ENCODE measurements at places on chromosomes 7 and 10.

GRCh38 chr10:80454513-80455460 lies 677 bp downstream of the TSPAN14 start:
- DNase-seq = no peak

GRCh38 chr10:22475651-22476600 lies 130.6 kb downstream of the SPAG6 start:
- DNase-seq = no peak

DNA sequence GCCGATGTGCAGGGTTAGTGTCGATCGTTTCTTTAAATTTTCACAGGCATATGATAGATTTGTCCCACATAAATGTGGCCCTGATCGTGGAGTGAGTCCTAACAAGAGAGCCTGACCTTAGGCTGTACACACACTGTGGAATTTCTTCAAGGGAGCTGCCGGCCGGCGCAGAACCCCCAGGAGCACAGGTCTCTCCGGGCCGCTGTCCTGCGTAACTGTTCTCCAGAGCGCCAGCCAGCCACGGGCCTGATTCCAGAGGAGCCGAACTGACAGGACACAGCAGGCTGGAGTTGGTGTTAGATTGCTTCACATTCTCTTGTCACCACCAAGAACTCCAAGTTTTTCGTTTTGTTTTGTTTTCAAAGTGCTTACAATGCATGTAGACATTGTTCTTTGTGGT lies 37.3 kb downstream of the SHH start:
- no peak for DNase-seq

GRCh38 chr7:47443049-47443448 lies 138.9 kb downstream of the TNS3 start:
- no peak for DNase-seq

DNA sequence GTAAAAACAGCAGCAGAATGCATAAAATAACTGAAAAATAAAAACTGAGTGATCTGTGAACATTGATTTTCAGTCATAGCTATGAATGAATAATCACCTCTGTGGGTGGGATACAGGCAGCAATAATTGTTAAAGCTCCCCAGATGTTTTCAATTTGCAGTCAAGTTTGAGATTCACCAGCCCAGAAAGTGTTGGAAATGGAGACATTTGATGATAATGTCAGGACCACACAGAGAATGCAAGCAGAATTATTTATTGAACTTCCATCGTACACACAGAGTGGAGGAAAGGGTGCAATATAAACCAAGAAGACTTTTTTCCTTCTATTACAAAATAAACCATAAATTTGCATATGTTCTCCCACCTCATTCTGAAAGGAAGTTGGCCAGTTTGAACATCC lies 601.7 kb downstream of the ANKRD7 start:
- no peak for DNase-seq

- no peak for DNase-seq
These were observed 62.7 kb upstream of the FGL2 start for GRCh38 chr7:77262316-77262715.

DNA sequence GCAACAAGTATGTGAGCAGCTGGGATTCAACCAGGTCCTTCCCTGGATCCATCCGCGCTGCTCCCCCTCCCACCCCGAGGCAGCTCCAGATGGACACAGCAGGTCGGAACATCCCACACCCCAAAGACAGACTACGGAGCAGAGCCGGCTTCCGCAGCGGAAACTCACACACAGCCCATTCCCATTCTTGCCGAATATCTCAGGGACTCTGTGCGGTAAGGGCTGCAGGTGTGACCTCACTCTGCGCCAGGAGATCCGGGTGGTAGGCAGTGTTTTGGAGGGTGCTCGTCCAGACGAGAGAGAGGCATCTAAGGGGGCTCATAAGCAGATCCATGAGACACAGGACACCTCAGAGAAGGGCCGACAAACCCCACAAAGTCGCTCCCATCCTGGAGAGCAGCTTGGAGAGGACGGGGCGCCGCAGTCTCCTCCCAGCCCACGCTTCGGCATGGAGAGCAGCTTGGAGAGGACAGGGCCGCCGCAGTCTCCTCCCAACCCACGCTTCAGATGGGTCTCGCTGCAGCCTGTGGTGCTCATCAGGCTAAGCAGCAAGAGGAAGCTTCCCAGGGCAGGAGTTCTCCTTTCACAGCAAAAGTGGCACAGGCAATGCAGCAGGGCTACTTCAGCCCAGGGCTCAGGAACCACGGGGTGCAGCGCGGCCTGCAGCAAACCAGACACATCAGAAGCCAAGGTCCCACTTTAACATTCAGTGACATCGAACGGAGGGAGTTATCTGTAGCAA lies 179.9 kb downstream of the DIP2C start:
- DNase-seq = no peak

DNA sequence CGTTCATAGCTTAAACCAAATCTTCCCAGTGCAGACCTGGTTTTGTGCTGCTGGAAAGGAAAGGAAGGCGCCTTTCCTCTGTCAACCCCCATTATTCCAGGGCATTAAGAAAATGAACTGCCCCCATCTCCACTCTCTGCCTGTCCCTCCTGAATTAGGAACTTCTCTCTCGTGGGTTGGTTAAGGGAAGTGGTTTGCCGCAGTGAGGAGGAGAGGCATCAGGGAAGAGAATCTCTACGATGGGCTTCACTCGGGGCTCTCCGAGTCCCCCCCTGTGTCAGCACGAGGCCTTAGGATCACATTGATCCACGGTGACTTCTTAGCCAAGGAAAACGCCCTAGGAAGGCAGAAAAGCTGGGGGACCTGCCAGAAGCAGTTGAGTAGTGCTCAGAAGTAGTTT lies 53.9 kb upstream of the LYZL2 start:
- no peak for DNase-seq

DNA sequence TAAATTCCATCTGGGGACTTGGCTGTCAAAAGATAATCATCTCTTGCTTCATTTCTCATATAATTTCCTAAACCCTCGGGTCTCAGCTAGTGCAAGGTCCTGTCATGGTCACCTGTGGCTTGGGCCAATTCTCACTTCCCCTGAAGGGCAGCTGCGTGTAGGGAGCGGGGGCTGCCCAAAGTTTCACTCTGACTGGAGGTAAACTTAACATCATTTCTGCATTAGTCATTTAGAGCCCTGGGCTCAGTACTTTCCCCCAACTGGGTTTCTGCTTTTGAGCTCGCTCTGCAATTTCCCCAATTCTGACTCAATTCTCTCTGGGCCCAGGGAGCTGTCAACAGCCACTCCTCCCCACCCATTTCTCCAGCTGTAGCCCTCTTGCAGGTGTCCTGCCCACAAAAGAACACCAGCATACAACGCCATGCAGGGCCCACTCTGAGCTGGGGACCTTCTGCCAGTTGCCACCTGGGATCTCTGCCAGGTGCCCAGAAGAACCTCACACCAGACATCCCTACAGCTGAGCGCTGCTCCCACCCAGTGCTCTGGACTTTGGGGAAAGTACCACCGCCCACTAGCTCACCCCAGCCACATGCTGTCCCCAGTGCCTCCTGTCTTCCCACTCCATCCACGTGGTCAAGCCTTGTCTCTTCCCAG lies 37.9 kb downstream of the VOPP1 start:
- peak; percentile 63 for DNase-seq

DNA sequence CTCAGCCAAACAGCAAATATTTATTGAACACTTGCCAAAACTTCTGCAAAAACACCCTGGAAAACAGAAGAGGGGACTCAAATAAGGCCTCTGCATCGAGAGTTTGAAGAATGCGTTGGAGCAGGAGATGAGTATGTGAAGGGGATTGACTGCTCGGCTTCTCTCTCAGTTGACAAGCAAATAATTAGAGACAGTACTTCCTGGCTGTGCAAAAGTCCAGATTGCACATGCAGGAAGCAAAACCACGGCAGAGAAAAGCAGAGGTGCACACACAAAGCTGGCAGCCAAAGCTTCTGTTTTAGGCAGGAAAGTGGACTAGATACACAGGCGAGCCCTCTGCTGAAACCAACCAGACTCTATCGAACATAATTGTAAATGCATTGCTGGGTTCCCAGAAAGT lies 343.6 kb upstream of the MGMT start:
- DNase-seq = no peak

DNA sequence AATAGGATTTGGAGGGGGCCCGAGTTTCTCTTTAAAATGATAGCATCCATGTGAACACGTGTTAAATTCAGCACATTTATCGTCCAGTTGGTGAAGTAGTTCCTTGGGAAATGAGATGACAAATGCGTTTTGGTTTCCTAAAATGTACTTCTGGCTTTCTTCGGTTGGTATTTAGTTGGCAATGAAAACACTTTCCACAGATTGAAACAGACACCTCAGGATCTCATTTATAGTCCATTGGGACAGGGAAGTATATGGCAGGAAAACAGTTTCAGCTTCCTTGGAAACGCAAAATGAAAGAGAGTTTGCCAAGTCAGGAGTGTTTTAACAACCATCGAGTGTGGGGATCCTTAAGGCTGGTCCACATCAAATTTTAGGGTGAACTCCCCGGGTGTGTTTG lies 19.4 kb upstream of the LYZL1 start:
- no peak for DNase-seq

- DNase-seq = no peak
These were observed 13.1 kb upstream of the PDK4 start for GRCh38 chr7:95609277-95609971.

GRCh38 chr10:89901895-89902294 lies 200.5 kb downstream of the KIF20B start:
- DNase-seq = no peak

DNA sequence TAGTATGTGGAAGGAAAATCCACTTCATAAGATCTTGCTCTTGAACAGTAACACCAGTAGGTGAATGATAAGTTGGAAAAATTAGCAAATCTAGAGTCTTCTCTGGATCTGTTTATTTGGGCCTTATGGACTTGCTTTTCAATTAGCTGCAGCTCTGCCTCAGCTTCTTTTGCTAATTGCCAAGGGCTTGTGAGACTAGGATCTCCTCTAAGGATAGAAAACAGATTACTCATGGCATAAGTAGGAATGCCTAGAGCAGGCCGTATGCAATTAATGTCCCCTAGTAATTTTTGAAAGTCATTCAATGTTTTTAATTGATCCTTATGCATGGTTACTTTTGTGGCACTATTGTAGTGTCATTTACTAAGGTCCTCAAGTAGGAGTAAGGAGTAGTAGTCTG lies 36.5 kb upstream of the DDX50 start:
- DNase-seq = no peak

GRCh38 chr7:134768243-134768642 lies 11.2 kb upstream of the CALD1 start:
- no peak for DNase-seq

- DNase-seq = no peak
These were observed 75.2 kb upstream of the INHBA start for GRCh38 chr7:41777894-41778596.

DNA sequence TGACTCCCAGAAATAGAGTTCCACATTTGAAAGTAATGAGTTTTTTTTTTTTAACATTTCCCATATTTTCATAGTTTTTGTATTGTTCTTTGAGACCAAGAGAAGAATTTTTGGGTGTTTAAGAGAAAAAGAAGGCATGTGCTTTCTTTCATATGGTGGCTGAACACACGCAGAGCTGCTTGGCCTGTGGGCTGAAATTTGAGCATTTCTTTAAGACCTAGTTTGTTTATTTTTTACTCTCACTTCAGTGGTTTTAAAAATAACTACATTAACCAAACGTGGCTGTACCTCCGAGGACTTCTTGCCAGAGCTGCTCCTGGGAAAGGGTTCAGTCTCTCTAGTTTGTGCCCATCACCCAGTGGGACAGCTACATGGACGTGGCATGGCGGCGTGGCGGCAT lies 58.3 kb downstream of the INPP5A start:
- no peak for DNase-seq

GRCh38 chr7:50356212-50356944 lies 51.9 kb downstream of the IKZF1 start:
- DNase-seq = no peak

DNA sequence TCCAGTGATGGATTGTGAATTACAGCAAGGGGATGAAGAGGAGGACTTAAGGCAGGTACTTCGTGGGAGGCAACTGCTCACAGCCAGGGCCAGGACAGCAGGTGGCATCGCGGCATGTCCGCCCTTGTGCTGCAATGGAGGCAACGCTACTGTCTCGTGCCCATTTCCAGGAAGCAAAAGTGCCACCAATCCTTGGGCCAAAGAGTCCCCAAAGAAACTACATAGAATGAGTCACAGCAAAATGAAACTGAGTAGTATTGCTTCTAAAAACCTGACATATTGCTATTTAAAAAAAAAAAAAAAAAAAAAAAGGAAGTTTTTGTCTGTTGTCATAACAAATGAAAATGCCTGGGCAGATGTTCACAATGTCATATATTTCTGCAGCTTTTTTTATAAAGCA lies 46.6 kb downstream of the RSU1 start:
- DNase-seq = no peak

- no peak for DNase-seq
These were observed 46.9 kb upstream of the MKRN1 start for GRCh38 chr7:140526214-140526613.

DNA sequence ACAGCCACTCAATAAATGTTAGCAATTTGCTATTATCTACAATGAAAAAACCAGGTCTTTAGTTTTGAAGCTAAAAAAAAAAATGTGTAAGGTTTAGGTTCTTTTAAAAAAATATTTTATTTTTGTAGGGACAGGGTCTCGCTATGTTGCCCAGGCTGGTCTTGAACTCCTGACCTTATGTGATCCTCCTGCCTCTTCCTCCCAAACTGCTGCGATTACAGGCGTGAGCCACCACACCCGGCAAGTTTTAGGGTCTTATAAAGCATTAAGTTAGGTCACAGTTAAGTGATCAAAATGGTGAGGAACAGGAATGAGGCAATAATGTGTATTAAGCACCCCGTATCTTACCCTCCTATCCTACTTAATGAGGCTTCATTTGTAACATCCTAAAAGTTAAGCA lies 774 bp downstream of the SEM1 start:
- DNase-seq = no peak

DNA sequence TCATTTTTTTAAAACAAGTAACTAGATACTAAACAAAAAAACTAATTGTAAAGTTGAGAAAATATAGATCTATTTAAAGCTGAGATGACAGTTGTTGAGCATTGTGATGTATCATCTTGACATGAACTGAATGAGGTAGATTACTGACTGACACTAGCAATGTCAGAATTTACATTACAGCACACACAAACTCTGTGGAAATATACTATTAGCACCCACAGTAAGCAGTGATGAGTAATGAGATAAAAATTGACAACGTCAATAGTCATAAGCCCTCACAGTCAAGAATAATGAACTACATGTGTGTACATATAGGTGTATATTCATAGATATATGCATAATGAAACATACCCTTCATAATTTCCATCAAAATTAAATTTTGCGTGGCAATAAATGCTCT lies 368.4 kb downstream of the TFEC start:
- no peak for DNase-seq

- no peak for DNase-seq
These were observed 483.9 kb downstream of the AUTS2 start for GRCh38 chr7:70082099-70082611.

GRCh38 chr10:111128331-111129180 lies 51.7 kb downstream of the ADRA2A start:
- DNase-seq = no peak
